ENCODE measurements at places on chromosomes 12 and 14.

DNA sequence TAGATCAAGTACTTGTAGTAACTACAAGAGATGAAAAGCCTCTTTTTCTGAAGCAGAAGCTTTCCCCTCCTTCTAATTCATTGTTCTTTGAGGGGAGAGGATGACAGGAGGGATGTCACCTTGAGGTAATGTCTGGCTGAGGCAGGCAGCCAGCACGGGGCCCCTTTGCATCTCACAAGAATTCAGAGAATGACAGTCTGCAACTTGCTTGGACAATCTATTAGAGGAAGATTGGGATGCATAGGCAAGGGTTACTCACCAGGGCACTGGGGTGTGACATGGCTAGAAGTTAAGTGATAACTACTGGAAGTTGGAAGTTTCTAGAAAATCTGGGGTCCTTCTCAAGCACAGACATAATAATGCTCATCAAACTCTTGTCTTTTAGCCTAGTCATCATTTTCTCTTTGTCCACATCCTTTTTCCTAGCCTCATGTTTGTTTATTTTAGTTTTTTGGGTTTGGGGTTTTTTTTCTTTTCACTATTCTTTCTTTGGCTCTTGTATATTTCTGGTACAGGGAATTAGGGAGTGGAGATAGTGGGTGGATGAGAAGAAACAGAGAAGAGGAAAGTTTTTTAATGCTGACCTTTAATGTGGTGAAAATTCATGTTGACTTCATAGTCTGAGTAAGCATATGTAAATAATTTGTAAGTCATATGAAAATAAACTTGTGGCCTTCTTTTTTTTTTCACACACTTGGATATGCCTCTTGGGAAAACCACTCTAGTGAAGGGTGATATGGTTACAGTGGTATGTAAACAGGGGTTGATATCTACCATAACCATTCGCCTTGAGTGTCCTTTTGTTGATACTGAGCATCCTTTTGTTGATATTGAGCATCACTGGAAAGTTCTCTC lies 55.1 kb downstream of the TTLL5 start:
- DNase-seq: no peak

- no peak for DNase-seq
These were observed 13.4 kb downstream of the CSRNP2 start for GRCh38 chr12:51070004-51070403.

GRCh38 chr12:6763380-6763779 lies 2.8 kb upstream of the PTMS start:
- DNase-seq: no peak

- DNase-seq: no peak
These were observed 593 bp downstream of the PIP4P1 start for GRCh38 chr14:20460458-20461224.

- no peak for DNase-seq
These were observed 503.0 kb downstream of the NPAS3 start for GRCh38 chr14:33441633-33442032.

GRCh38 chr14:54488318-54488645 lies 498 bp downstream of the GMFB start:
- no peak for DNase-seq

DNA sequence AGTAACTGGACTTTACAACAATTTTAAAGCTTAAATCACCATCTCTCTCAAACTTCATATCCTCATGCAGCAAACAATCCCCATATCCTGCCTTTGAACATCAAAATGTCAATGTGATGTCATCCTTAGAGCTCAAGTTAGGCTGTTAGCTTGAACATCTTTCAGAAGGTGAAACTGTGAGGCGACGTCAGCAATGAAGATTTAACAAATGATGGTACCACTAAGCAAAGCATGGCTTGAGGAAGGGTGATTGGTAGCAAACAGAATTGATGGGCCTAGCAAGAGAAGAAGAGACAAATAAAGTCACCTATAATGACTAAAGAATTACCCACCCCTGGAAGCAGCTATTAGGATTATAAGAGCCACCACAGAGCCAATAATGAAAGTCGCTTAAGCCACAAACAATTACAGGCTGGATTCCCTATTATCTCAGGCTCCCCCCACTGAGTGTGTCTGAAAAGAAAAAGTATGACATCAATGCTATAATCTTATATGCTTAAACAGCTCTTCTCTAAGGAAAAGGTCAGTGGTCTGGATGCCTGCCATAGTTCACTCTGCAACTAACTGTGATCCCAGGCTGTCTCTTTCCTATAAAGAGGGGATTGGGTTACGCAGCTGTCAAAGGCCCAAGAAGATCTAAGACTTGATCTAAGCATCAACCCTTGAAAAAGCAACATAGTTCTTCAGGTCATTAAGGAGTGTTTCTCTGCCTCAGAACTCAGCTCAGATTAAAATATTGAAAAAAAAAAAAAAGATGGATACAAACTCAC lies 18.1 kb downstream of the EGLN3 start:
- DNase-seq: no peak

- DNase-seq: no peak
These were observed 58.9 kb downstream of the USP15 start for GRCh38 chr12:62319058-62319457.

DNA sequence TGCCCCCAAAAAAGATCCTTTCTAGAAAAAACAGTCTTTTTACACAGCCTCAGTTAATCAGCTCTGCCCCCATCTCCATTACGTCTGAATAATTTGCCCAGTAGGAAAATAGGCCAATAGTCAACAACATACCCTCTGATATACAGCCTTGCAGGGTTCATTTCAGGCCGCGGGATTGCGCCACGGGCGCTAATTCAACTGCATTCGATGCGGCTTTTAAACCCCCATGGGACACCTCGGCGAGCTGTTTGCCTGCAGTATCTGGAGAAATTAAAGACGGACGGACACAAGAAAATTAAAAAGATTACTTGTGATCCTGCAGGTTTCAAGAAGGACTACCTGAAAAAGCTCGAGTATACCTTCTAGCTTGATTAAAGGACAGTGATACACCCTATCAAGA lies 36.1 kb downstream of the ERP29 start:
- no peak for DNase-seq

DNA sequence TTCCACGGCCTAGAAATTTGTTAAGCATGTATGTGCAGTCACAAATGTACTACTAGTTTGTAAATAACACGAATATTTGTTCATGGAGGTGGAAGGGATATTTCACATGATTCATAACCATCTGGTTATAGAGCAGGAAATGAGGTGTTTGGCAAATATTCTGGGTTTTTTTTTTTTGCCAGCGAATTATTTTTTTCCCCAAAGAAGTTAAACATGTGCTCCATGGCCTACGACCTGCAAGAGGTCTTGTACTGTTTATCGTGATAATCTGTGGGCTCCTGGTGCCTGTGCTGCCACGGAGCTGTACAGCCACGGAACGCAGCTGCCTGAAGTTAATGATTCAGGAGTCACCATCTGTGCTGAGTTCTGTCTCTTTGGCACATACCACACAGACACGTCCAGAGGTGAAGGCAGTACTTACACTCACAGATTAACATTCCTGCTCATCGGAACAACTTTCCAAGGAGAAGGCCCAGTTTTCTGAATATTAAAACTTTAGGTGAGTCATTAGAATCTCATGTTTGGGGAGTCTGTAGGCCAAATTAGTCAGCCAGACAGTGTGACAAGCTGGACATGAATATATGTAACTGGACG lies 156.3 kb downstream of the TMX1 start:
- no peak for DNase-seq

GRCh38 chr12:62210422-62210821 lies 49.8 kb upstream of the USP15 start:
- DNase-seq: no peak

GRCh38 chr12:105335856-105336255 lies 5.4 kb downstream of the C12orf75 start:
- no peak for DNase-seq

DNA sequence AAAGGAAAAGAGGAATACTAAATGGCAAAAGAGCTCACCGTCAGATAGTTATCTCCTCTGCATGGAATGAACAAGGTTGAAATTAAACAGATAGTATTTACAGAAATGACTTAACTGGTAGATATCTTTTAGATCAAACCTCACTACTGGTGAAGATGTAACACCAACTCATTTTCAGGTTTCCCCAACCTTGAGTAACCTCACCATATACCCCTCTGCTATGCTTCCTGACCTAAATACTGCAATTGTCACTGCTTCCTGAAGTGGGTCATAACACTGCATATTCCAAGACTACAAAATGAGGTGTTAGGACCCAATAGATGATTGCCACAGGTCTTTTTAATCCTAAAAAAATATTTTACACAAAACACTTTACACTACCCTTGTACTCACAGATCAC lies 76.3 kb upstream of the PLEKHA5 start:
- DNase-seq: no peak

- no peak for DNase-seq
These were observed 1713.2 kb upstream of the FLRT2 start for GRCh38 chr14:83816761-83817160.

DNA sequence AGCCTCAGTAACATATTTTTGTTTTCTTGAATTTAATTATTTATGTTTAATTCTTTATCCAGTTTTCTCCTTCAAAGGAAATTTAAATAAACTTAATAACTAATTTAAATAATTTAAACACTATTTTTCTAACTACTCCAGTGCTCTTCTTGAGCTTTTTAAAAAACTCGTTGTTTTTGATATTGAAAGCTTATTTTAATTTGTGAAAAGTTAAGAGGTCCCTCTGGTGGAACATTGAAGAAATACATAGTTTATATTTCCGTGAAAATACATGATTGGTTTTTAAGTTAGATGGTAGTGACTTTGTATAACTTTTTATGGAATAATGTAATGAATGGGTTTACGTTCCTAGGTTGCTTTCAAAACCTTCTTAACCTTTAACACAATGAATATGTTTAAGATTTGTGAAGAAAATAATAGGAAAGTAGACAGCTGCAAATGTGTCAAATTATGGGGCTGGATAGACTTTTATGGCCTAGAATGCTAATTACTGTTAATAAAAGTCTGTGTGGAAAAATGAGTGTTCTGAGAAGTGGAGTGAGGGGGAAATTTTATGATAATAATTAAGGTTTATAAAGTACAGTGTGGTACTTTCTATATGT lies 45.9 kb upstream of the MSRB3 start:
- DNase-seq: no peak

- DNase-seq: no peak
These were observed 27.1 kb downstream of the TMEM229B start for GRCh38 chr14:67461341-67461985.

- DNase-seq: no peak
These were observed 6.9 kb downstream of the FBXO34 start for GRCh38 chr14:55277972-55278740.

GRCh38 chr14:31283153-31283552 lies 75.6 kb upstream of the HECTD1 start:
- DNase-seq: no peak

GRCh38 chr12:31203261-31203660 lies 122.7 kb downstream of the SINHCAF start:
- DNase-seq: no peak

DNA sequence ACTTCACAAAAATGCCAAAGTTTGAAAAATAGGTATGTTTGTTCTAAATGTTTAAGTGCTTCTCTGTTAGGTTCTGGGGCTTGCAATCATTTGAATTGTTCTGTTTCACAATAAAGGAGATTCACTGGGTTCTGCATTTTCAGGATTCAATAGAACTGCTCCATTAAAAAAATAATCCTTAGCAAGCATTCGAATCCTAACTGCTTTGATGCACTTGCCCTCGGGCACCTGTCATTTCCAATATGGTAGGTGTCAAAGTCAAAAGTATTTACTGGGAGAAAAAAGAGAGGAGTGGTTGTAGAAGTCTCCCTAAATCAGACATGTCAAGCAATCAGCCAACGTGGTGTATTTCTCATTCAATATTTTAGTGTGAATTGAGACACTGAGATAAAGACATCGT lies 5.5 kb downstream of the APOLD1 start:
- no peak for DNase-seq

GRCh38 chr12:115233891-115234543 lies 550.0 kb upstream of the TBX3 start:
- no peak for DNase-seq

GRCh38 chr12:56234746-56235436 lies 5.0 kb downstream of the SLC39A5 start:
- no peak for DNase-seq

DNA sequence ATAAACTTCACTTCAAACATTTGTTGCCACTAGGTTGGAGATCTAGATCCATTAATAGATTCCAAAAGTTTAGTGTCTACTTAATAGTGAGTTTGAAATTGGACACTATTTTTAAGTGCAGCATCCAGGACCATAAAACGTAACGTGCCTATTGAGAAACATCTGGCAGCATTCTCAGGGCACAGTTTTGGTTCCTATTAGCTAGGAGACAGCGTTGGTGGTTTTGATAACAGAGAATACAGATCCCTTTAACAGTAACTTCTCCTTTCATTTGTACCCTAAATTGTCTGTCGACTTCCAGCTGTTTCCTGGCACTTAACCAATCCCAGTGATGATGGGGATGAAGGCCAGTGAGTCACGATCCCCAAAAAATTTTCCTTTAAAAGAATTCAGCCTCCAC lies 25.8 kb downstream of the KCNK10 start:
- DNase-seq: no peak

GRCh38 chr14:91202234-91202974 lies 42.1 kb downstream of the GPR68 start:
- DNase-seq: no peak

- no peak for DNase-seq
These were observed 54.3 kb downstream of the PLEKHG7 start for GRCh38 chr12:92756898-92757596.

GRCh38 chr12:33205981-33206380 lies 233.6 kb downstream of the SYT10 start:
- DNase-seq: no peak

GRCh38 chr12:120997448-120997847 lies 18.8 kb downstream of the C12orf43 start:
- no peak for DNase-seq

DNA sequence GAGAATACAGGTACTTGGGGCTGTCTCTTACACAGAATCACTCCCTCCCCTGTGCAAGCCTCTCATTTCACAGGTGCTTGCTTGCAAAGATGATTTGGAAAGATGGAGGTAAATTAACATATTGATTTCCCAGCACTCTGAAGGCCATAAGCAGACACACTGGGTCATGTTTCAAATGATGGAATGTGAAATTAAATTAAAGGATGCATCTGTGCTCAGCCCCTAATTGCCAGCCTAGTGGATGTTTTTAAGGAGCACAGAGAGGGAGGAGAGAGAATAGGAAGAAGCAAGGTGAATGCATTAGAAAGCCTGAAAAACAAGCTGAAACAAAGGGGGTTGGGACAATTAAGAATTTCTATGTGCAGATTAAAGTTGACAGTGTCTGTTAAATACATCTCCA lies 96.1 kb upstream of the GRIP1 start:
- DNase-seq: no peak

DNA sequence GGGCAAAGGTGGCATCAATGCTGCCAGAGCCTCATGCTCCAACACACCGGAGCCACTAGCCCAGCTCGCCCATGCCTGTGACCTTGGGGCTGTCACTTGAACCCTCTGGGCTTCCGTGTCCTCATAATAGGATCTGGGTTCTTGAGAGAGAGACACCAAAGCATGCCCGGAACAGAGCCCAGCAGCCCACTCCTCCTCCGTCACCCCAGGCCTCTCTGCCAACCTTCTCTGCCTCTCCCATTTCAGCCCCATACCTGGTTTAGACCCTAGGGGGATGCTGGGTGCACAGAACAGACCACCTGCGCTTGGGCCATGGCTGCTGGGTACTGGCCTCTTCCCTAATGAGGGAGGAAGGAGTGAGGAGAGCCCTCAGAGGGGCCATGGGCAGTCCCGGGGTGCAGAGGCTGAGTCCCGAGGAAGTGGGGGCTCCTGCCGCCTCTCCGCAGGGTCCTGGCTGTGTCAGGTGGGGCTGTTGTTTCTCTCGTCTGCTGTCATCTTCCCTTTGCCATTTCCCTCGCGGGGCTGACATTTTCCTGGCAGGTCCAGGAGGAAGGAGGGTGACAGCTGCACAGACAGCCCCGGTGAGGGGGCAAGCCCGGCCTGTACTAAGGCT lies 172.4 kb upstream of the RTL1 start:
- DNase-seq: no peak

All from esophagus squamous epithelium (tissue), 5 donors.